ENCODE measurements at places on chromosomes 12 and 14. TPM values are rescaled to one million over a fixed set of nuclear protein-coding genes. Genes with fewer than 3 reads are reported as not detected.

Gene ARHGAP9
- polyA plus RNA-seq: 3.4 TPM

Gene TAS2R8
- not detected for polyA plus RNA-seq

Gene EIF2S3B
- polyA plus RNA-seq: 0.49 TPM

Gene FSCB
- polyA plus RNA-seq: not detected

DNA sequence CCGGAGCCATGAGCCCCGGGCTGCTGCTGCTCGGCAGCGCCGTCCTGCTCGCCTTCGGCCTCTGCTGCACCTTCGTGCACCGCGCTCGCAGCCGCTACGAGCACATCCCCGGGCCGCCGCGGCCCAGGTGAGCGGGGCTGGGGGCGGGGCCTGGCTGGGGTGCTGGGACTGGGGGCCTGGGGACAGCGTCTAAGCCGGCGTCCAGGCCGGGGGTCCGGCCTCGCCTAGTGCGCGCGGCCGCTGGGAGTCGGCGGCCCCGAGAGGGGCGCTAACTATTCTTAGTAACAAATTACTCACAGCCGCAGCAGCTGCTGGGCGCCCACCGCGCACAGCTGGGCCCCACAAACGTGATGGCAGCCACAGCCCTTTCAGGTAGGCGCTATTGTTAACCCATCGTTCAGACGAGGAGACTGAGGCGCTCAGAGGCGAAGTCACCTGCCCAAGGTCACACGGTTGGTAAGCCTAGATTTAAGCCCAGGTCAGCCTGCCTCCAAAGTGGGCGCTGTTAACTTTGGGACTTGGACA, 374 bp downstream of the CYP46A1 start:
- no peak for DNase-seq

- DNase-seq: no peak
These were observed 236.3 kb upstream of the NAV3 start for GRCh38 chr12:77594366-77594765.

Data from heart left ventricle (tissue), 16 donors.